ENCODE measurements at places on chromosomes 1 and 21. TPM values are rescaled to one million over a fixed set of nuclear protein-coding genes. Genes with fewer than 3 reads are reported as not detected.

The TRNP1 gene
- not detected for total RNA-seq

The ECM1 gene
- 0.26 TPM for total RNA-seq

The DDAH1 gene
- 0.32 TPM for total RNA-seq

The GPATCH2 gene
- total RNA-seq, result 10.7 TPM

The OR2L8 gene
- total RNA-seq, result not detected

The TSPAN1 gene
- 0.53 TPM for total RNA-seq

Measured in T-cell (primary cell).